ENCODE measurements at places on chromosomes 3 and 15. TPM values are rescaled to one million over a fixed set of nuclear protein-coding genes. Genes with fewer than 3 reads are reported as not detected.

HAUS2 gene
- total RNA-seq, result 31.7 TPM

SPATA12 gene
- not detected for total RNA-seq

REC114 gene
- not detected for total RNA-seq

MAP6D1 gene
- total RNA-seq, result 5.2 TPM

CAV3 gene
- not detected for total RNA-seq

TM6SF1 gene
- total RNA-seq, result 27.3 TPM

ZNF774 gene
- 6.9 TPM for total RNA-seq

WDR53 gene
- 5.4 TPM for total RNA-seq

CFAP91 gene
- 4.9 TPM for total RNA-seq

RHOV gene
- 8.9 TPM for total RNA-seq

Data from temporal lobe (tissue), 4 donors.